ENCODE measurements at places on chromosomes 16 and 17. TPM values are rescaled to one million over a fixed set of nuclear protein-coding genes. Genes with fewer than 3 reads are reported as not detected.

DNA sequence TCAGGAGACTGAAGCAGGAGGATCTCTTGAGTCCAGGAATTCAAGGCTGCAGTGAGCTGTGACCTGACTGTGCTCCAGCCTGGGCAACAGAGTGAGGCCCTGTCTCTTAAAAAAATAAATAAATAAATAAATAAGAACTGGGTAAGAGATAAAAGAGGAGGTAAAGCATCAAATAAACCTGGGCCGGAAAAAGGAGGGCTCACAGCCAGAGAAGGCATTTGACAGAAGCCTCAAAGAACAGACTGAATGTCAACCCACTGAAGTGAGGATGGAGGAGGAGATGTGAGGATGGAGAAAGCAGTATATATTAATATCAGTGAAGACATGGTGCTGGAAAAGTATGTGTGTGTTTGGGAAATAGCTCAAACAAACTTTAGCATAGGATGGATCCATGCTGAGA, 6.1 kb downstream of the NOG start:
- DNase-seq: no peak

The ABCA3 gene
- 35.1 TPM for total RNA-seq

DNA sequence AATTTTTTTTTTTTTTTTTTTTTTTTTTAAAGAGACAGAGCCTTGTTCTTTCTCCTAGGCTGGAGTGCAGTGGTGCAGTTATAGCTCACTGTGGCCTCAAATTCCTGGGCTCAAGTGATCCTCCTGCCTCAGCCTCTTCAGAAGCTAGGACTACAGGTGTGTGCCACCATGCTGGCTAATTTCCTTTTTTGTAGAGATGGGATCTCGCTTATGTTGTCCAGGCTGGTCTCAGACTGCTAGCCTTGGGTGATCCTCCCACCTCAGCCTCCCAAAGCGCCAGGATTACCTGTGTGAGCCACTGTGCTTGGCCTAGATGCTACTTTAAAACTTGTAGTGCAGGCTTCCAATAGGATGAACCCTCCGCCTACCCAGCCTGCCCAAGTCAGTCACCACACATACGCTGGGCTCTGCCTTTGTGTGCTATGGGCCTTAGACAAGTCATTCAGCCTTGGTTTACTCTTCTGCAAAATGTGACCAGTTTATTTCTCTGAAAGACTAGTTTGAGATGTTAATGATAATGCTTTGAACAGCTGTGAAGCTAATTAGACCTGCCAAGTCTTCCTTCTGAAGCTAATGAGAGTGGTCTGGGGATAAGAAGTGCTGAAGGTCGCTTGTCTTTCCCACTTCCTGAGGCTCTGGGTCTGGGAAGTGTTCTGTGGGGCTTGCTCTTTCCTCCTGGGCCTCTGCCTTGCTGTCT, 5.2 kb downstream of the GPT2 start:
- DNase-seq: no peak

The AATK gene
- 5.6 TPM for total RNA-seq

DNA sequence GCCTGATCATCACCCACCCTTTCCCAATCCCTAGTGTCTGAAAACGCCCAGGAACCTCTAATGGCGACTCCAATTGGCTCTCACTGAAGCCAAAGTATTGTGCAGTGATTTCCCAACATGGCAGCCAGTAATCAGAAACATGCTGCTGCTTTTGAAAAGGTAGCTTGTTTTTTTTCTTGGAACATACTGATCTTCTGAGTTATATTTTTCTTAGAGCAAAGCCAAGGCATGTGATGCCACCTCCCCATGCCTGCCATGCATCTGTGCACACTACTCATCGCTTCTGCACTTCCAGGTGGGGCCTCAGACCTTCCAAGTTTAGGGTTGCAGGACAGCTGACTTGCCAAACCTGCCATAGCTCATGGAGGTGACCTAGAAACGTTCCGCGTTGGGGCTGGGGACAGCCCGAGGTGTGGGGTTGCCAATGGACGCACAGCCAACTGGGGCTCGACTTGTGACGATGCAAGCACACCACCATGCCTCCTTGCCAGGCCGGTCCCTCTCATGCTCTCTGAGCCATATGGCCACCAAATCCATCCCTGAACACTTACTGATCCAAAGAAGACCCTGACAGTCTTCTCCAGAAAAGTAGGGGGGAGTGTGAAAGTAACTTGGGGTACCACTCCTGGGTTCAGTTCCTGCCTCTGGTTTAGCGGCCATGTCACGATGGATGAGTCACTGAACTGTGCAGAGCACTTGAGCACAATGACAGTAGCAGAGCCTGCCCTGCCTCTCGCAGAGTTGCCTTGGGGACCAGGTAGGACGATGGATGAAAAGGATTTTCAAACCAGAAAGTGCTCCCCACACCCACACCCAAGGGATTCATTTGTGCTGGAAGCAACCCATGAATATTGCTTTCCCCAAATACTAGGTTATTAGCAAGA, 155.7 kb downstream of the CCDC182 start:
- DNase-seq: no peak

DNA sequence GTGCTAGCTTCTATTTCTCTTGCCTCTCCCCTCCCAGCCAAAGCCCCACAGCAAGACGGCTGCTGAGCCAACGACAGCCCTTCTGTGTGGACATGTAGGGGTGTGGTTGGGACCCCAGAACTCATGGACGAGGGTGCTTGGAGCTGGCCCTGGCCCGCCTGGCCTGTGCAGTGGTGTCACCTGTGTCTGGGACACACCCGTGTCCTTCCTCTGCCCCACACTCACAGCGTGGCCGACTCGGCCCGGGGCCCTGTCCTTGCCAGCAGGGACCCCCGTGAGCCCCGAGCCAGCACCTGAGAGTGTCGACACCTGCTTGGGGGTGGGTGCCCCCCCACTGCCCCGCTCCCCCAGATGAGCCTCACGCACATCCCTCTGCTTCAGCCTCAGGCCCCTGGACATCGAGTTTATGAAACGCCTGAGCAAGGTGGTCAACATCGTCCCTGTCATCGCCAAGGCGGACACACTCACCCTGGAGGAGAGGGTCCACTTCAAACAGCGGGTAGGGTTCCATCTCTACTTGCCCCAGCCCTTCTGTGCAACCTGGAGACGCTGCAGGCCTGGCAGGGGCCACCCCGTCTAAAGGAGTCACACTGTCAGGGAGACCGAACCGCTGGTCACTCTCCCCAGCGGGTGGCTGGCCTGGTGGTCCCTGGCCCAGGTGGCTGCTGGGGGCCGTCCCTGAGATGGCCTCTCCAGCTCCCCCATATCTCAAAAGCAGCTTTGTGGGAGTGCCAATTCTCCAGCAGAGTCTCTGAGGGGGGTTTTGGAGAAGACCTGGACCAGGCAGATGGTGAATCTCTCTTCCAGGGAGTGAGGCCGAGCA, 349.8 kb downstream of the SEC14L1 start:
- no peak for DNase-seq
